ENCODE measurements at places on chromosomes 3 and 15. TPM values are rescaled to one million over a fixed set of nuclear protein-coding genes. Genes with fewer than 3 reads are reported as not detected.

Gene C3orf70
- total RNA-seq, result 0.09 TPM

Gene CHST13
- total RNA-seq, result not detected

Gene STAB1
- not detected for total RNA-seq

Gene STRIT1
- total RNA-seq, result not detected

Gene PTX3
- 20.8 TPM for total RNA-seq

Gene TMF1
- 45.3 TPM for total RNA-seq

Gene UBE3A
- total RNA-seq, result 85.8 TPM

Gene KBTBD12
- not detected for total RNA-seq

Gene CKMT1A
- total RNA-seq, result not detected

Gene CCDC80
- 422 TPM for total RNA-seq

DNA sequence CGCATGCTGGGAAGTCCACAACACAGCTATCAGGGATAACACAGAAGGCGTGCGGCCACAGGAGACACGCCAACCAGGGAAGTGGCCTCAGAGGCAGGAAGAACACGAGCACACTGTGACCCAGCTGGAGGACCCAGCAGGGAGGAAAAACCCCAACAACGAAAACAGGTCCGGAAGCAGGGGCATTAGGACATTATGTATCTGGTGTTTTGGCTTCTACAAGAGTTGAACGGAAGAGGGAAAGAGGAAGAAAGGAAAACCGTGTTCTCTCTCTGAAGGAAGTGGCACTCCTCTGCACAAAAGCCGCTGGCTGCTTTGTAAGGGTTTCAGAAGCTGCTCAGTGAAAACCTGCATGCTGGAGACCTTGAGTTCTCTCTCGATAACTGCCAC is 61.8 kb downstream of the HACD2 start:
- no peak for DNase-seq

GRCh38 chr3:118641608-118642007 is 393.0 kb downstream of the IGSF11 start:
- no peak for DNase-seq

GRCh38 chr15:69143756-69144436 is 16.5 kb upstream of the GLCE start:
- DNase-seq, result no peak

DNA sequence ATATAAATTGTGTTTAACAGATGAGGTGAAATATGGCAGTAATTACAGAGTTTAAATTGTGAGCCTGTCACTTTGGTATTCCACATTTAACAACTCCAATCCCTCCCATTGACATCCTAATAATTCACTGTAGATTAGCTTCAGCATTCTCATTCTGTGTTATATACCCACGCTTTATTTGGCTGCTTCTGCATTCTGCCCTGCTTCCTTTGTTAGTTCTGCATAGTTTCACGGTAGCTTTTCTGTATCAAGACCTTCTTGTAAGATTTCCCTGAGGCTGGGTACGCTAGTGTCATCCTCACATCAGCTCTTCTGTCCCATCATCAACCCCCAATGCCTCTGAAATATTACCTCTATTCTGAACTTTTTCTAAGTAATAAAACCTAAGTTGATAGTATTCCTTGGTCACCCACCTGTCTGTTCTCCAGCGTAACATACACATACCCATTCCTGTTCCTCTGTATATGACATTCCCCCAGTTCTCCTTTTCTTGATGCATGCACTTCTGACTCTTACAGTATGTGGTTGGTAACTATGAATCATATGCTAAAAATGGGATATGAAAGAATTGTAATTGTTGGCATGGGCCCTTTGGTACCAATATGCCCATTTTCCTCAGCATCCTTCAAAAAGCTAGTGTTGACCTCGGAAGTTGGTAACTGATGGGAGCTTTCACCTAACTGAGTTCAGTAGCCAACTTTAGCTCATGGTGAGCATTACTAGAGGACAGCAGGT is 171.2 kb downstream of the KLHL25 start:
- peak; percentile 41 for DNase-seq

GRCh38 chr3:21747966-21748555 is 2.9 kb downstream of the ZNF385D start:
- DNase-seq, result no peak

- no peak for DNase-seq
Observed at GRCh38 chr3:37832480-37832879, 29.2 kb upstream of the CTDSPL start.

DNA sequence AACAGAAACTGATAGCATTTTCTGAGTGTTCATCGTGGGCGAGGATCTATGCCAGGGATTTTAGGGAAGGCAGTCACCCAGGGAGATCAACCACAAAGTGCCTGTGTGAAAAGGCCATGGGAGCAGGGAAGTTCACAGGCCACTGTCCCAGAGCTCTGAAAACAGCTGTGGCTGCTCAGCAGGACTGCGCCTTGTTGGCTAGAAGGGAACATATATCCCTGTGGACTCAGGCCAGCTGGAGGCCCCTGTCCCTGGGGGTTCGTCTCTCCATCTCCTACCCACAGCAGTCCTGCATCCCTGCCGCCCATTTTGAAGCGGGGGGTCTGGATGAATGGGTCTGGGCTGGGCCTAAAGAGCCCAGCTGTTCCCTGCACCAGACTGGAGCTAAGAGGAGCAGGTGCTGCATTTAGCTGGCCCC is 27.8 kb downstream of the PPCDC start:
- no peak for DNase-seq

DNA sequence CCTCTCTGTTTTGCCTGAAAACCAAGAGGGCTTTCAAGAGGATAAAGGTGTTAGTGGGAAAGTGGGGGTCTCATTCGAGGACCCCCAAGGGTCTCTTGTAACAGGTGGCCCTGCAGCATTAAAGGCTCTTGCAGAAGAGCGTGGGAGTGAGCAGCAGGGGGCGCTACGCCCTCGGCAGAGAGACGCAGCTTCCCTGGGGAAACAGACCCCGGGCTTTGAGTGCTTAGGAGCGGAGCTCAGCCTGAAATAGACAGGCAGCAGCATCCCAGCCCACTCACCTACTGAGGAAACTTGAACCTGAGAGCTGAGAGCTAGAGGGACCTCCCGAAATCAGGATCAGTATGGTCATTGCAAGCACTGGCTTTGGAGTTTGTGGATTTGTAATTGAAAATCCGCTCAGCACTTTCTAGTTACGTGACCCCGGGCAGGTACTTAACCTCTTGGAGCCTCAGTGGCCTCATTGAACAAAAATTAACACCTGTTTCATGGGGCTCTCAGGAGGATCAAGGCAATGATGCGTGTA is 25.7 kb downstream of the RPLP1 start:
- DNase-seq, result no peak

- DNase-seq, result no peak
Observed at GRCh38 chr3:10356461-10356981, 35.6 kb upstream of the SEC13 start.

DNA sequence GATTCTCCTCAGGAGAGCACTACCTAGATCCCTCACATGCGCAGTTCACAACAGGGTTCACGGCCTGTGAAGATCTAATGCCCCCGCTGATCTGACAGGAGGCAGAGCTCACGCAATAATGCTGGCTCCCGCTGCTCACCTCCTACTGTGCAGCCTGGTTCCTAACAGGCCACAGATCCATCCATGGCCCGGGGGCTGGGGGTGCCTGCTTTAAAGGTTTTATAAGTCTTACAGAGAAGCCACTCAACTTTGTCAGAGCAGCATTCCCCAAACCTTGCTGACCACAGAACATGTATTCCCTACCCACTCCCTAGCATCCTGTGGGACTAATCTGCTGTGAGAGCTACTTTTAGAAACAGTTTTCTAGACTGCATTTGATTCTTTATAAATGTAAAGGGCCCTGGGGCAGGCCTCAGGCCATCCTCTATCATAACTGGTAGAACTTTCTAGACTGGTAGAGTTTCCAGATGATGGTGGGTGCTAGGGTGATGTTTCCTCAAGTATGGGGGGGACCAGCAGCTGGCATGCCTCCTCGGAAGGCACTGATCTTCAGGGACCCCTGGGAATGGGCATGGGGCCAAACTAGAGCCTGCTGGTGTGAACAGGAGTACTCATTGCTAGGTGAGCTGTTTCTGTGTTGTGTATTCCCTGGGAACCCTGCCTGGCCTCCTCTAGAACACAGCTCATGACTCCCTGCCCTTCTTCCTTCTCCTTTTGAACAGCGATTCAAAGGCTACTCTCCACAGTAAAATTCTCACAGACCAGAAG is 25.7 kb upstream of the RAD18 start:
- no peak for DNase-seq

GRCh38 chr15:86162172-86162591 is 82.5 kb downstream of the AGBL1 start:
- no peak for DNase-seq

GRCh38 chr3:128993461-128994172 is at the start of gene CFAP92:
TSS of gene CFAP92 (minus strand) at chr3:128994076. CDS start at chr3:128993304, 772 bp downstream.
- peak; percentile 29 for DNase-seq

DNA sequence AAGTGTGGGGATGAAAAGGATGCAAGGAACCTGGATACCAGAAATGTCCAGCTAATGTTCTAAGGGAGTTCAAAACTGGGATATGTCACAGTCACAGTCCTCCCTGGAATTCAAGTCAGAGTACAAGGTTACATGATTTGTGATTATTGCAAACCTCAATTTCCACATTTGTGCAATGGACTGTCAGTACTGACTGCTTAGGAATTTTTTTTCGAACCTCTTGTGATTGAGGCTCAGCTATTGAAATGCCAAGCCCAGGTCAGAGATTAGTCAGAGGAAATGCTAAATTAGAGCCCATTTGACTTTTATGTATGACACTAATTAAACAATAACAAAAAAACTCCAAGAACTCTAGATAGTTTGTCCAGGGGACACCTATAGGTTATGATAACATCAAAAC is 210.2 kb downstream of the THSD4 start:
- peak; percentile 60 for DNase-seq

GRCh38 chr3:11240496-11240895 is 31.7 kb upstream of the ATG7 start:
- no peak for DNase-seq

DNA sequence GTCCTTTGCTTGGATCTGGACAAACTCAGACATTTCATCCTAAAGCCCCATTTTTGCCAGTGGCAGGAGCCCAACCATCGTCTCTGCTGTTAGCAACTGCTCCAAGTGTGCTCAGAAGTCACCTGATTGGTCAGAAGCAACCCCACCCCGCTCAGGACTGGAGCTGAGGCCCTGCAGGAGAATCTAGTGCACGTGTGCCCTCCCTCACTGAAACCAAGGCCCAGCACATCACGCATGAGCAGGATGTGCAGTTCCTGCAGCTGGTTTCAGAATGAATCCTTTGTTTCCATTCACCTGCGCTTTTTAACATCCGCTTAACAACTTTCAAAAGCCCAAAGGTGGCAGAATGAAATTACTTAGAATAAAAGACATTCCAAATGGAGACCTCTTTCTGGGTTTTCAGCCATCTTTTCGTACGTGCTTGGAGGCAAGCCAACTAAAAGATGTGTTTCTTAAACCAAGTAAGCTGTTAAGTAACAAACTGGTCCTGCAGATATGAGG is 81.2 kb downstream of the SRGAP3 start:
- no peak for DNase-seq

- no peak for DNase-seq
Observed at GRCh38 chr15:85974348-85974705, 105.3 kb upstream of the AGBL1 start.

DNA sequence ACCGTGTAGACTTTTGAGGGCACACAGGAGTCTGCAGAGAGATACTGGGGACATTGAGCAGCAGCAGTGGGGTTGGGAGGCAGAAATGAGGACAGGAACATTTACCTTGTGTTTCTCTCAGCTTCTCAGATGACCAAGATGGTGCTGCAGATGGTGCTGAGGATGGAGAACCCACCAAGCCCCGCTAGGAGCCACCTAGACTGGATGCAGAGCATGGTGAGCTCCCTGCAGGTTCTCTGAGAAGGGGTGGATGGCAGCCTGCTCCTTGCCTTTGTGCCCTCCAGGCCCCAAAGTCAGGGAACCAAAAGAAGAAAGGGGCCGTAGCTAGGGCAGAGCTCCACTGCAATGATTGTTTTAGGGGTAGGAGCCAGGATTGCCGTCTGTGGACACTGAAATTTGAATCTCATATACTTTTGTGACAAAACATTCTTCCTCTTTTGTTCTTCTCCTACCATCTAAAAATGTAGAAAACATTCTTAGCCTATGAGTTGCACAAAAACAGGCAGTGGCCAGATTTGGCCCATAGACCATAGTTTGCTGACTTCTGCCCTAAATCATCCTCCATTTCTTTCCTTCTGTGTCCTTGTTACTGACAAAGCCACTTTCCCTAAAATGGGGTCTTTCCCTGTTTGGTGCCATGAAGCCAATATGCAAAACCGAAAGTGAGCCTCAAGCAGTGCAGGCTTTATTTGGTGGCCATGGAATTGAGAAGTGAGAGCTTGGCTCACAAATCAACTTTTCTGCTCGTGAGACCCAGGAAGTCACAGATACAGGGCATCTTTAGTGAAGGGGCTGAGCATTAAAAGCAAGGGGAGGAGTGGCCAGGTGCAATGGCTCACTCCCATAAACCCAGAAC is 11.9 kb upstream of the MUC20 start:
- no peak for DNase-seq

DNA sequence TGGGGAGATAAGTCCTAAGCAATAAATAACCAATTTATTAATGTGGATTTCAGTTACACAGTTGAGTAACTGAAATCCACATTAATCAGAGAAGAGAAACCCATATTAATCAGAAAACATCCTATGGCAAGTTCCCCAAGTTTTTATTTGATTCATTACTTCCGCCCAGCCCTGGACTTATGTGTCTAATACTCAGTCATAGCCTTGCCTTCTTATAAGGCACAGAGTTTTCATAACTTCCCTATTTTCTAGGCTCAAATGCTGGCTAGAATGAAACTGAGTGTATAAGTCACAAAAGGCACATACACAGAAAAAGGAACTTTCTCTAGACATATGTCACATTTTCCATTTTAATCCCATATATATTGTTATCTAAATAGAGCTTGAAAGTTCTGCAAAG is 28.8 kb downstream of the CD47 start:
- DNase-seq, result no peak
